ENCODE measurements at places on chromosomes 6 and 20.

GRCh38 chr20:15767999-15768741 lies 805.1 kb downstream of the KIF16B start:
- DNase-seq, result no peak

GRCh38 chr6:6915219-6915618 lies 192.5 kb upstream of the RREB1 start:
- DNase-seq, result no peak

- DNase-seq, result no peak
These were observed 884 bp upstream of the CUTA start for GRCh38 chr6:33418690-33419291.

DNA sequence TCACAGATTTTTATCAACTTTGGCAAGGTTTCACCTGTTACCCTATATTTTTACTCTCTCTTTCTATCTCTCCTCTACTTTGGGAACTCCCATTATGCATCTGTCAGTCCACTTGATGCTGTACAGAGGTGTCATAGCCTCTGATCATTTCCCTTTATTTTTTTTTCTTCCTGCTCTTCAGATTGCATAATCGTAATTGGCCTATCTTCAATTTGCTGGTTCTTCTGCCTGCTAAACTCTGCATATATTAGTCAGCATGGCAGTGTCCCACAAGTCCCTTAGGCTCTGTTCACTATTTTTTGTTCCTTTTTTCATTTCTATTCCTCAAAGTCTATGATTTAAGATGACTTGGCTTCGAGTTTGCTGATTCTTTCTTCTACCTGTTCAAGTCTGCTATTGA lies 44.7 kb upstream of the MICB start:
- no peak for DNase-seq

- DNase-seq, result no peak
These were observed 170.3 kb upstream of the PREP start for GRCh38 chr6:105573138-105573537.

- DNase-seq, result no peak
These were observed 118.8 kb downstream of the CDKAL1 start for GRCh38 chr6:20653085-20653479.

DNA sequence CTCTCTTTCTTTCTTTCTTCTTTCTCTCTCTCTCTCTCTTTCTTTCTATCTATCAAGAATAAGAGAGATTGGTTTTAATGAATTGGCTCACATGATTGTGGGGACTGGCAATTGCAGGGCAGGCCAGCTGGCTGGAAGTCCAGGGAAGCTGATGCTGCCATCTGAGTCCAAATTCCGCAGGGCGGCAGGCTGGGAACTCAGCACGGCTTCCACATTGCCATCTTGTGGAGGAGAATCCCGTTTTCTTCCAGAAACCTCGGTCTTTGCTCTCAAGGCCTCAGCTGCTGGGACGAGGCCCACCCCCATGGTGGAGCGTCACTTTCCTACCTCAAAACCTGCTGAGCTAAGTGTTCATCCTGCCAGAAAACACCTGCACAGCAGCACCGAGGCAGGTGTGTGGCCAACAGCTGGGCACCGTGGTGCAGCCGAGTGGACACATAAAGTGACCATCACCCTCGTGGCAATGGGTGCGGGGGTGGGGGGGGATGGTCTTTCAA lies 58.8 kb upstream of the SLCO4A1 start:
- no peak for DNase-seq

DNA sequence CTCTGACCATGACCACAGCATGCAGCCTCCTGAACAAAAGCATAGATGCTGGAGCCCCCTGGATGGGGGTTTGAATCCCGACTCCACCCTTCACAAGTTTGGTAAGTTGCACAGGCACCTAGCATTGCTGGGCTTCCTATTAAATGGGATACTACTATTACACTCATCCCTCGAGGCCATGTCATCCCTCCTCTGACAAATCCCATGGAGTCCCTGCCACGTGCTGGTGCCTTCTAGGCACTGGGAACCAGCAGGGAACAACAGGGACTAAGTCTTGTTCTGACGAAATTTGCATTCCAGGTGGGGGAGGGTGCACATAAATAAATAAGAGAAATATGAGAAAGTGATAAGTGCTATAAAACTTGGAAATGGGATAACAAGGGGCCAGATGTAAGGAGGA lies 15.3 kb upstream of the SIRPA start:
- DNase-seq, result no peak

DNA sequence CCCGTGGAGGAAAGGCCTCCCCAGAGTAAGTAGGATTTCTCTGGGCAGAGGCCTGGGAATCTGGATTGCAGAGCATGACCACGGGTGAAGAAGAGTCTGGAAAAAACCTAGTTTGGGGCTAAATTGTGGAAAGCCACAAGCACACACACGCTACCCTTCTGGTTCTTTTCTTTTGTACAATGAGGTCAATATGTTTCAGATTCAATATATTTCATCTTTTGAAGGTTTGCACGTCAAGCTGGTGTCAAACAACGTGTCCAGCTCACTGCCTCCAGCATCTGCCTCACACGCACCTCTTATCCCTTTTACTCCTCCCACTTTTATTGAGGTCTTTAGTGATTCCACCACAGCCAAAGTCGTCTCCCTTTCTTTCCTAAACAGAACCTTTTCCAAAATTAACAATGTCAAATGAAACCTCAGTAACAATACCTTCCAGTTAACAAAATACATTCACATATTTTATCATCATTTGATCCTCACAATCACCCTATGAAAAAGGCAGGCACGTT lies 773 bp upstream of the EPB41L2 start:
- DNase-seq, result no peak

GRCh38 chr6:170150590-170150945 lies 140.3 kb downstream of the DLL1 start:
- DNase-seq, result no peak
